ENCODE measurements at places on chromosomes 4 and X.

DNA sequence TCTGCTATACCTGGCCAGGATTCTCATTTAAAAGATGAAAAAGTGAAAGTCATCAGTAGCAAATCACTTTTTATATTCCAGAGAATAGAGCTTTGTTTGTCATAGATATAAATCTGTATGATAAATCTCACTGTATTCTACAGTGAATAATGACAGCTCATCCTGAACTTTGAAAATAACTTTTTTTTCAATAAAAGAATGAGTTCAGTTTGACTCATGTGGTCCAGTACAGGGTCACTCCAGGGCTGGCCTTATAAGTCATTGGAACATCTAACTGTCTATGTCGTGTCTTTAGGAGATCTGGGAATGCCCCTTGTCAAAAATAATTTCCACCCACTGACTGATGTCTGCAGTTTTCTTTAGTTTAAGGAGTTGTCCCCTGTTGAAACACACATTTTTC, 18.5 kb upstream of the CXCL8 start:
- H3K4me1 ChIP-seq = no peaks in the 10 kb centered on the region
- no peak overlapping the region for H3K27ac ChIP-seq
- no peak overlapping the region for H3K4me3 ChIP-seq
- no peaks in the 10 kb centered on the region for H3K27me3 ChIP-seq
- no peak for DNase-seq

- DNase-seq = no peak
- no peaks in the 10 kb centered on the region for H3K27me3 ChIP-seq
- H3K4me3 ChIP-seq = no peak overlapping the region
- no peaks in the 10 kb centered on the region for H3K36me3 ChIP-seq
These were observed 132.2 kb downstream of the SLC10A7 start for GRCh38 chr4:146389561-146389960.

DNA sequence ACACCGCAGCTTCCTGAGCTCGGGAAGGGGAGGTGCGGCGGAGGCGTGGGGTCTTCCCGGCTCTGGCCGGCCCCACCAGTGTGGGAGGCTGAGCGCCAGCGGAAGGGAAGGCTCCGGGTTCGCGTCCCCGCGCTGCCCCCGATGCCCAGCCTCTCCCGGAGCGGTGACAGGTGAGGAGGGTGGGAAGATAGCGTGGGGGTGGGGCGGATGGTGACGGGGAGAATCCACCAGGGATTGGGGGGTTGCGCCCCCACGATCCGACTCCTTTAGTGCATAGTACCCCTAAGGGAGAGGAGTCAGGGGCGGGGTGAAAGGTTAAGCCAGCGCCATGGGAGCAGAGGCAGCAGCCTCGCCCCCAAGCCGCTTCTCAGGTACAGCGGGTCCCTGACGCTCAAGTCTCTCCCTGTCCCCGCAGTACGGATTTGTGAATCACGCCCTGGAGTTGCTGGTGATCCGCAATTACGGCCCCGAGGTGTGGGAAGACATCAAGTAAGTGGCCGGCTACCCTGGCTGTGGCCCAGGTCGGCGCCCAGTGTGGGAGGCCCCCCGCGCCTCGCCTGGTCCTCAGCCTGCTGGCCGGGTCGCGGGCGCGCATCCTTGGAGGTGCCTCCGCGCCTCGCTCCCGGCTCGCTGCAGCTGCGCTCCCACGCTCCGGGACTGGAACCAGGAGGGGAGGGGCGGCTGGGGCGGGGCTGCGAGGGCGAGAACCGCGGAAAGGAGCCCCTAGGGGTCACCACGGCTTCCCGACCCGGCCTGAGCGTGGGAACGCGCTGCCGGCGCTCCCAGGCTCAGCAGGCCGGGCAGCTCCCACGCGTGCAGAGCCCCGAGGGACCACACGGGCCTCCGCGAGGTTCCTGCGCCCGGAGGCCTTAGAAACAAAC, 791 bp downstream of the GUCY1B1 start:
- H3K36me3 ChIP-seq = no peaks in the 10 kb centered on the region
- DNase-seq = peak; percentile 23
- peak overlapping the region; percentile 94 for H3K27ac ChIP-seq
- peaks cover 18% of the 10 kb centered on the region for H3K27me3 ChIP-seq
- H3K4me3 ChIP-seq = peak overlapping the region; percentile 37

DNA sequence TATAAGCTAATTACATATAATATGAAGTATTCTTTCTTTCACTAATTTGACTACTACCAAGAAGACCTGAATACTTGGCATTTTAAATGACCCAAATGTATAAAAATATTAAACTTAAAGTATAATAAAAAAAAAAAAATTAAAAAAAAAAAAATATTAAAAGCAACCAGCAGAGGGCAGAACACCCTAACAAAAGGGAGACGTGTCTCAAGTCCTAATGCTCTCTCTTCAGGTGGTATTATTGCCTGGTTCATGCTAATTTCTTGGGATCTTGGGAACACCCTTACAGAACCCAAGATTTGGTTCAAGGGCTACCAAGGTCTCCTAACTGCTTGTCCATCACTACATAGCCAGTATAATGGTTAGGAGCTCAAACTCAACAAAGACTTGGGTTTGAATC, 754.8 kb downstream of the RAB28 start:
- H3K27ac ChIP-seq = no peak overlapping the region
- no peak for DNase-seq
- H3K4me1 ChIP-seq = no peaks in the 10 kb centered on the region
- no peaks in the 10 kb centered on the region for H3K36me3 ChIP-seq
- H3K4me3 ChIP-seq = no peak overlapping the region
- H3K27me3 ChIP-seq = no peaks in the 10 kb centered on the region

DNA sequence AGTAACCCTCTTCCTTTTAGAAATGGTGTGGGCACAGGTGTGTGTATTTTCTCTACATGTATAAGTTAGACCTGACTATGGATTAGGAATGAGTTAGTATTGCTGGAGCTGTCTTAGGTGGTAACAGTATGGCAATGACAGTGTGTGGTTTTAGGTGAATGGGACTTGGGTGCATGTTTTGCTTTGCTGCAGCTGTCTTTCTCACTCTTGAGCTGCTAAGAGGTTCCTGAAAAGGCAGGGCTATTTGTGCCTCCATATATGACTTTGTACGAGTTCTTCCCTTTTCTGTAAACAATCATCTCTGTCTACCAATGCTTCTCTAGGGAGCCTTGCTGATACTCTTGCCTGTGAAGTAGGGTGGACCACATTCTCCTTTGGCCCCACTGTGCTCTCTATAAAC, 234.8 kb upstream of the HHIP start:
- no peak overlapping the region for H3K4me3 ChIP-seq
- H3K27ac ChIP-seq = no peak overlapping the region
- H3K4me1 ChIP-seq = no peaks in the 10 kb centered on the region
- no peak for DNase-seq

DNA sequence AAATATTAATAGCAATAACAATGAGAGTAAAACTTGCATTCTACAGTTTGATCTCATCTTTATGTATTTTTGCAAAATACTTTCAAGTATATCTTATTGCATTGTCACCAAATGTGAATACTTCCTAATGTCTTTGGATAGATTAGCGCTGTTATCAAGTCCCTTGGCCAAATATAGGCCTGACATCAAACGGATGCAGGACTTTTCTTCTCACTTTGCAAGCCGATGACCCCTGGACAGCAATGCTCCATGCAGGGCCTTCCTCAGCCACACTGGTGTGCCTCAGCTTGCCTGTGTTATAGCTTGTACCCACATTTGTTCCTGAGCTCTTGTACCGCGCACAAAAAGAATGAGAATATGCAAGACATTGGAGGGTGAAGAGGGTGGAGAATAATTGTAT, 18.0 kb upstream of the NMU start:
- no peak for DNase-seq
- H3K27me3 ChIP-seq = no peaks in the 10 kb centered on the region
- H3K4me3 ChIP-seq = no peak overlapping the region
- no peak overlapping the region for H3K27ac ChIP-seq

DNA sequence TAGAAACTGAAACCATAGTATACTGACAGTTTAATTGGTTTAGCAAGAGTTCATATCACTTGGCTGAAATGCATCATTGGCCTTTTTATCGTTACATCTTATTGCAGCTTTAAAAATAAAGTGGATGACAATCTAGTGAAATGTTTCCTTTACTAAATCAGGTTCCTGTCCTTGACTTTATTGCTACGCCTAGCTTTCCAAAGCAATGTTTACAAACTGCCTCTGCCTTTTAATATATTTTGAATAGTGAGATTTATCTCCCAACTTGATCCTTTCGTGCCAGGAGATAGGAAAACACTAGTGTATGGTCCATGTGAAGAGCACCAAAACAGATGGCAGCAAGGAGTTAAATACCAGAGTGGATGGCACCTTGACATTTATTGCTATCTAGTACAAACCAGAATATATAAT, 67.0 kb downstream of the GPC3 start:
- no peak for DNase-seq
- no peaks in the 10 kb centered on the region for H3K36me3 ChIP-seq
- no peak overlapping the region for H3K4me3 ChIP-seq
- H3K27me3 ChIP-seq = no peaks in the 10 kb centered on the region
- no peaks in the 10 kb centered on the region for H3K4me1 ChIP-seq
- H3K27ac ChIP-seq = no peak overlapping the region

DNA sequence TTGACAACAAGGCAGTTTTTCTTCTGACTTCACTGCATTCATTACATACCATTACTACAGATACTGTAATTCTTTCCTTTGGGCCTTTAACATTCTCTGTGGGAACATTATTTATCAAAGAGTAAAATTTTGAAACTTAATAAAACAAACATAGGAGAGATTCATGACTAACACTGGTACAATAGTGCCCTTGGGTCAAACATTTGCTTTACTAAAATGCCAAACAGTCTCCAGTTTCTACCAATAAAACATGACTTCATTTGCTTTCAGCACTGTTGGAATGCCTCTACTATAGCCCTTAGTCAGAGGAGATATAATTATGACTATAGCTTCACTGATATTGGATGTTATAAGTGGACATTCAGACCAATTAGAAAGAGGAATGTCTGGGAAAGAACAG, 481.5 kb downstream of the PACRGL start:
- DNase-seq = no peak
- H3K4me3 ChIP-seq = no peak overlapping the region
- no peak overlapping the region for H3K27ac ChIP-seq
- no peaks in the 10 kb centered on the region for H3K4me1 ChIP-seq
- H3K27me3 ChIP-seq = no peaks in the 10 kb centered on the region
- H3K36me3 ChIP-seq = no peaks in the 10 kb centered on the region

DNA sequence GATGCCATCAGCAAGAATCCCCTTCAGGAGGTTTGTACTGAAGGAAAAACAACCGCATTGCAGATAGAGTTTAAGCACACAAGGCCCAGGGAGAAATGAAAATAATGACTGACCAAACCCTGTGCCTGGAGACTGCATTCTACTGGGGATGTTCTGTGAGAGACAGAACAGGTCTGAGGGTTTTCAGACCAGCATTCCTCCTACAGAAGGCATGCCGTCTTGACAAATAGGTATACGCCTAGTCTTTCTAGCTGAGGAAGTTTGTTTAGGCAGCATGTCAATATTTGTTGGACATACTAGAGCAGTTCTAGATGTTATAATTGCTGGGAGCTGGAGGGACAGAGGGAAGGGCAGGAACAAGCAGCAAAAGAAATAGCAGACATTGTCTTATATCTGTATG, 68.4 kb upstream of the SCOC start:
- no peaks in the 10 kb centered on the region for H3K4me1 ChIP-seq
- H3K27me3 ChIP-seq = no peaks in the 10 kb centered on the region

DNA sequence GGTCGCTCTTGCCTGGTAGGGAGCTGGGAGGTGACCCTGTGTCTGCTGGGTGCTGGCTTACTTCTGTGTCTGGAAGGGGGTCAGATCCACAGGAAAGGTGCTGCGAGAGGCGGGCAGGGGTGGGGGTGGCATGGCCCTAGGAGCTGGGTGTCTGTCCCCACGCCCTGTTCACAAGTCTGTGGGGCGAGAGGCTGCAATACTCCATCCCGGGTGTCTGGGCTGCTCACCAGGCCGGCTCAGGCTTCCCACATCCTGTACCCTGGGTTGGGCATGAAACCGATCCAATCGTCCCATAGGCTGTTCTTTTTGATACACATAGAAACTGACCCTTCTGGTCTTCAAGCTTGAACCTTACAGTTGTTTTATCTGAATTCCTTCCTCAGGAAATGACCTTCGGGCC, 993 bp upstream of the CTAG2 start:
- H3K4me3 ChIP-seq = no peak overlapping the region
- H3K4me1 ChIP-seq = no peaks in the 10 kb centered on the region
- no peak for DNase-seq

GRCh38 chr4:159551281-159551680, 448.4 kb downstream of the RAPGEF2 start:
- H3K4me1 ChIP-seq = no peaks in the 10 kb centered on the region
- no peak overlapping the region for H3K27ac ChIP-seq
- no peak for DNase-seq
- no peak overlapping the region for H3K4me3 ChIP-seq

DNA sequence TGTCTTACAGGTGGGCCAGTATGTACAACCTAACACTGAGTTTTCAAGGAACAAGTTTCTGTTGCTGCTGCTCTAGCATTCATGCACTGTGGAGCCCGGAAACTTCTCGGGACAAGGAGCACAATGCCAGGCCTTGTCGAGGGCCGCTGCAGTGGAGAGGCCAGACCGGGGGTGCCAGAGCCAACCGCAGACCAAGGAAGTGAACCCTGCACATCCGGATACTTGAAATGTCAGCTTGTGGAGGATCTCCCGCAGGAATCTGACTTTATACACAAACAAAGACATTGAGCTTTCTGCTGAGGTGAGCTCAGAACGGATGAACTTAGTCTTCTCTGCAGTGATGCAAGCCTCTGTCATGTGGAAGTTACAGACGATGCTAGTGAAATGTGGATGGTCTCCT, 99.5 kb downstream of the ZNF827 start:
- no peak overlapping the region for H3K4me3 ChIP-seq
- H3K36me3 ChIP-seq = no peaks in the 10 kb centered on the region
- H3K27me3 ChIP-seq = no peaks in the 10 kb centered on the region
- no peak overlapping the region for H3K27ac ChIP-seq
- no peak for DNase-seq

DNA sequence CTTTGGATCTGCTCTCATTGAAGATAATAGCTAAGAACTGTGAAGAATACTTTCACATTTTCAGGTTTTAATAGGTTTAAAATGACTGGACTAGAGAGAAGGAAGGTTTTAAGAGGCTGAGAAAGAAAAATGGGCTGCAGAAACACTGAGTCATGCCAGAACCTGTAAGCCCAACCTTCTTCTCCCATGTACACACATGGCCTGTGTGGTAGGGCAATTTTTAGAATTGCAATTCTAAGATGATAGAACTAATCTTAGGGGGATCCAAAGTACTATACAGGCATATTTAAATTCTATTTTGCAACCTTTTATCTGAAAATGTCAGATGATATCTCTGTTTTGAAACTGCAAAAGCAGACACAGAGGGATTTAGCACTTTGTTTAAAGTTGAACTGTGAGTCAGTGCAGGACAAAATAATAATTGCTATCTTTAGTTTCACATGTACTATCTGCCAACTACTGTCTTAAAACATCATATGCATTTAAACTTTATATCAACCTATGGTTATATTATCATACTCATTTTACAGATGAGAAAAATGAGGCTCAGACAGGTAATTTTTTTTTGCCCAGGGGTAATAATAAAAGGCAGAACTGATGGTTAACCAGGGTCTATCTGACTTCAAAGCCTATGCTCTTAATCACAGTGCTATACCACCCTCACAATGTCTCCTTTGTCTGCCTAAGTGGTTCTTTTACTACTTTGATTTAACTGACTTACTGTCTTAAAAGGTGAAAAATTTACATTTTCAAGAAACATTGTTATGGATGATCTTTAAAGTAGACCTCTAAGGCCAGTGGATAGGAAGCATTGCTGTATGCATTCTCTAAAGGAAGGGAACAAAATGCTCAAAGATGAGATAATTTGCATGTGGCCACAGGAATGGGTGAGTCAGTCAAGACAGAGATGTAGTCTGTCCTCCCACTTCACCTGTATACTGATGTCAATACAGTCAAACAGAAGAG, 4.3 kb downstream of the TMPRSS11E start:
- no peaks in the 10 kb centered on the region for H3K36me3 ChIP-seq
- DNase-seq = no peak
- H3K4me1 ChIP-seq = no peaks in the 10 kb centered on the region
- H3K27ac ChIP-seq = no peak overlapping the region

Data from transverse colon (tissue), 4 donors.